Urinary bladder (tissue), 4 donors: ENCODE measurements at places on chromosomes 11 and 22. TPM values are rescaled to one million over a fixed set of nuclear protein-coding genes. Genes with fewer than 3 reads are reported as not detected.
A peak's percentile ranks its signal among the peaks of the same experiment; 100 is the strongest.

Gene OR4C5
- not detected for total RNA-seq

Gene SLC22A8
- not detected for total RNA-seq

Gene LSP1
- 50.7 TPM for total RNA-seq

DNA sequence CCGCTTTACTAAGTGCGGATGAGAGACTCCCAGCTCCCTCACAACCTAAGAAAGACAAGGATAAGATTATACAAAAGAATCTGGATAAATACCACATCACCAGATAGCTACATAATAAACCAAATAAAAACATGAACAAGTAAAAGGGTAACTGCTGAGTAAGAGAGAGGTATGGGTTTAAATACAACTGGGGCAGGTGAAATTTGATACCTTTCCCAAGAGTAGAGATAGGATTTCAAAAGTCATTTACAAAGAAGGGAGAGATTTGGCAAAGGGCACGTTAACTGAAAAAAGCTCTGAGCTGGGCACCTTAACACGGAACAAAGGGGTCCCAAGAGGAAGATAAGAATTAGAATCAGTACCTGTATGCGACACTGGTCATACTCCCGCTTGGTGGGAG lies 1.7 kb downstream of the UBXN1 start:
- no peak for DNase-seq

GRCh38 chr11:19552161-19552560 lies 160.5 kb upstream of the NAV2 start:
- no peak for DNase-seq

- peak; percentile 56 for DNase-seq
Observed at GRCh38 chr11:83819931-83820549, 533.9 kb upstream of the CCDC90B start.

- peak; percentile 70 for DNase-seq
Observed at GRCh38 chr22:38870312-38870741, 1.7 kb downstream of the CBX6 start.
